ENCODE measurements at places on chromosomes 16 and 17.

DNA sequence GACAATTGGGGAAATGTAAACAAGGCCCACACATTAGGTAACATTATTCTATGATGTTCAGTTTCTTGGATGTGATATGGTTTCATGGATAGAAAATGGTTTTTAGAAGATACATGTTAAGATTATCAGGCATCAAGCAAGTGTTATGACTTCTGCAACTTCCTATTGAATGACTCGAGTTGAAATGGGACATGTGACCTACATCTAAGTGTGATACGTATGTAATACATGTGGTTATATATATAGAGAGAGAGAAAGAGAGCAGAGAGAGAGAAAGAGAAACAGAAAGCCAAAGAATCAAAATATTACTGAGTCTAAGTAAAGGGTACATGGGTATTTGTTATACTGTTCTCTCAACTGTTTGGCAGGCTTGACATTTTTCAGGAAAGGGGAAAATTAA, 1.7 kb downstream of the TMEM170A start:
- no peak for DNase-seq

DNA sequence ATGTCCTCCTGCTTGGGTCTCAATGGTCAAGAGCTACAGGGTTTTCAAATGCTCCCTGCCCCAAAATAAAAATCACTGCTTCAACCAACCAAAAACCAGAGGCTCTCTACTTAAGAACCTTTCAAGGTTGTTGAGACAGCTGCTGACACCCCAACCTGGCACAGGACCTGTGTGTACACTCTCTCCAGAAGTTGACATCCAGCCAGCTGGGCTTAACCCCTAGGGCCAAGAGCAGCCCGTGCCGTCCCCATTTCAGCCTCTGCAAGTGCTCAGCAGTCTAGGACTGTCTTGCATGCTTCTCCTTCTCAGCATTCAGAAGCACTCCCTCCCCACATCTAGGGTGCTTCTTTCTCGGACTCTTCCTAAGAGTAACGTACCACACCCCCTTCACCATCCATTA, 59.0 kb upstream of the TRAP1 start:
- DNase-seq: no peak

GRCh38 chr17:7122381-7122780, 7.8 kb upstream of the ASGR2 start:
- DNase-seq: no peak

- DNase-seq: no peak
Observed at GRCh38 chr17:45234641-45235415, 13.1 kb downstream of the FMNL1 start.

- no peak for DNase-seq
Observed at GRCh38 chr17:66690166-66690565, 144.8 kb upstream of the CACNG5 start.

- no peak for DNase-seq
Observed at GRCh38 chr17:40484285-40484972, 17.0 kb downstream of the TNS4 start.

DNA sequence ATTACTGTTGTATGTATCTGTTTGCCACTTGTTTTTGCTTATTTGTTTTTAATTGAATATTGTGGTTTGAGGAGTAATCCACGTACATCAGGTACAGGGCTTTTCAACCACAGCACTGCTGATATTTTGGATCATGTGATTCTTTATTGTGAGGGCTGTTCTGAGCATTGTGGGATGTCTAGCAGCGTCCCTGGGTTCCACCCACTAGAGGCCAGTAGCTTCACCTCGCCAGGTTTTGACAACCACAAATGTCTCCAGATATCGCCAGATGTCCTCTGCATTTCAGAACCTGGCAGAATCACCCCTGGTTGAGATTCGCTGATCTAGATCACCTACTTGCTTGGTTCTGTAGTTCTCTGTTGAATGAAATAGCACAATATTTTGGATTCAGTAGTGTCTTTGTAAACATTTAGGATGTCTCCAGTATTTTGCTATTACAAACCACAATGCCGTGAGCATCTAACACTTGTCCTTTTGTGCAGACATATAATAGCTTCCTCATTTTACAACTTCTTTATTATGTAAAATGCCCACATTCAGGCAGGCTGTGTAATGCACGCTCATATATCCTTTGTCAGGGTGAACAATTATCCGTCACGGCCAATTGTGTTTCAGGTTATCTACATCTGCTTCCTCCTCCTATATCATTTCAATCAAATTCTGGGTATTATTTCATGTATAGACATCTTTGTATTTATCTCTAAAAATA, 380.3 kb downstream of the SNX29 start:
- no peak for DNase-seq

GRCh38 chr17:2770129-2770528, 20.7 kb upstream of the CCDC92B start:
- no peak for DNase-seq

DNA sequence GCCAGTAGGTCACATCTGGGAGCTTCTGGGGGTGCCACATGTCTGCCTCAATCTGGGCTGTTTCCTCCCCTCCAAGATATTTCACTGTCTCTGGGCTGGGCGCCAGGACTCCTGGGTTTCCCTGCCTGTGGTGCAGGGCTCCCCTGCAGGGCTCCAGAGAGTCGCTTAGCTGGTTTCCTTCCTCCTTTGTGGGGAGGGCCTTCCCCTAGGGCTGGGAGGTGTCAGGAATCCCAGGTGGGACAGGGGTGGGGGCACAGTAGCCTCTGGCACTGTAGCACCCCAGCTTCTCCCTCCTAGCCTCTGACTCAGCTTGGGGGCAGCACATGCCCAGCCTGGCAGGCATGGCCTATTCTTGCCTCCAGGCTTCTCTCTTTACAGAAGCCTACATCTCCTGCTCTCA, 2.6 kb downstream of the RARA start:
- no peak for DNase-seq

GRCh38 chr16:1689853-1690252, 11.8 kb downstream of the JPT2 start:
- DNase-seq: no peak

DNA sequence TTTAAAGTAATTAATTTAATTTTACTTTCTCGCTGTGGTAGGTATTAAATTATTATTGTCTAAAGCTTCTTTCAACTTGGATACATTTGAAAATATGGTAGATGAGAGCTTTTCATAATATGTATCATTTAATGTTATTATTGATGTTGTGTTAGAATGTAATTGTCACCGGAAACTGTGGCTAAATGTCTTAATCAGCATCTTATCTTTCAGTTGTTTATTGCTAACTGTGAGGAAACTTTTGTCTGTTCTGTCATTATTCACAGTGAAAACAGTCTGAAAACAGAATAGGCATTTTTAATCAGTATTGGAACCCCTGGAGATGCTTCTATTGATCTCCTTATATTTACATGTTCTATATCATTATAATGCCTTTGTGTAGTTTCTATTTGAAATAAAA, 120.7 kb downstream of the STXBP4 start:
- DNase-seq: no peak

DNA sequence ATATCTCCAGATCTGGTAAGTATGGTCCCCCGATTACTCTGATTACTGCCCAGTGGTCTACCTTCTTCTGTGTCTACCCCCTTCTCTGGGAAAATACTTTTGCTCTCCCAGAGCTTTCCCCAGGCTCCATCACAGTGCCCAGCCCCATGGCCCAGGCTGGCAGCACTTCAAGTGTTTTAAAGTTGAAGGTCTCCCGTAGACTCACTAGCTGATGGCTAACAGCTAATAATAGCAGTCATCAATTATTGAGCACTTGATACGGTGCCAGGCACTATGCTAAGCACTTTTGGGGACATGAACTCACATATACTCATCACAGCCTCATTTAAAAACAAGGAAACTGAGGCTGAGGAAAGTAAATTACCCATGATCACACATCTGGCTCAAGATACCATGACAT, 33.4 kb downstream of the DCUN1D3 start:
- no peak for DNase-seq

GRCh38 chr17:72635034-72635635, 457.4 kb downstream of the SLC39A11 start:
- no peak for DNase-seq

GRCh38 chr17:67253384-67253783, 8.4 kb upstream of the HELZ start:
- DNase-seq: no peak

- DNase-seq: no peak
Observed at GRCh38 chr17:29715680-29716079, 93.0 kb upstream of the CORO6 start.

GRCh38 chr17:50277357-50277754, 3.1 kb downstream of the TMEM92 start:
- DNase-seq: no peak

DNA sequence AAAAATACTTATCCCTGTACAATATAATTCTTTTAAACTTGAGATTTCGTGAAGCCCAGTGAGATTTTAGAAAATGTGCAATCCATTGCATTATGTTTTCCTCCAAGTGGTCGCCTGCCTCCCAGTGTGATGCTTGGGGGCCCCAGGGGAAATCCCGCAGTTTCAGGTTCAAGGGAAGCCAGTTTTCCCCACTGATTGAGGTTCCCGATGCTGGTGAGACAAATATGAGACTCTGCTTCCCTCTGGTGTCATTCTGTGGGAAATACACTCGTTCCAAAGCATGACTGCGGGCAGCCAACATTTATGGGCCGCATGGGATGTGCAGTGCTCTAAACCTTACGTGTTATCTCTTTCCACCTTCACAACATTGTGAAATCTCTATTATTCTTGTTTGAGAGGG, 200.8 kb downstream of the PRKCB start:
- DNase-seq: no peak

DNA sequence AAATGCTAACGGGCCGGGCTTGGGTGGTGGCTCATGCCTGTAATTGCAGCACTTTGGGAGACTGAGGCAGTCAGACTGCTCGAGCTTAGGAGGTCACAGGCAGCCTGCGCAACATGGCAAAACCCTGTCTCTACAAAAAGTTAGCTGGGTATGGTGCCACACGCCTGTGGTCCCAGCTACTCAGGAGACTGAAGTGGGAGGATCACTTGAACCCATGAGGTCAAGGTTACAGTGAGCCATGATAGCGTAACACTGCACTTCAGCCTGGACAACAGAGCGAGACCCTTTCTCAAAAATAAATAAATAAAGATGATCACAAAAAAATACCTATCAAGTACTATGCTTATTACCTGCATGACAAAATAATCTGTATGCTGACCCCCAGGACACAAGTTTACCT, 46.3 kb upstream of the INTS2 start:
- DNase-seq: no peak

GRCh38 chr17:1607971-1608320, 20.7 kb downstream of the SLC43A2 start:
- no peak for DNase-seq

GRCh38 chr16:14121872-14122271, 50.8 kb downstream of the MRTFB start:
- DNase-seq: no peak

GRCh38 chr17:4710693-4711634, 532 bp downstream of the ARRB2 start:
- DNase-seq: no peak

DNA sequence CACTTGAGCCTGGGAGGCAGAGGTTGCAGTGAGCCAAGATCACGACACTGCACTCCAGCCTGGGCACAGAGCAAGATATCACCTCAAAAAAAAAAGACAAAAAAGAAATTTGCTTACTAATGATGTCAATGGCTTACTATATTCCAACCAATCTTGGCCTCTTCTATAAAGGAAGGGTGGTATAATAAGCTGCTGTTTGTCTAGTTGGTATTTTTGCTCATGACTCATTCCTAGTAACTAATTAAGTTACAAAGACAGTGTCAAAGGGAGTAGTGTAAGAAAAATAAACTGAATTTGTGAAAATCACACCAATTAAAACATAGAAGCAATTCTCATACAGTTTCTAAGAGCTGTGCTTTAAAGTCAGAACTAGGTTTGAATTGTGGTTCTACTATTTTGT, 82.5 kb downstream of the NLK start:
- DNase-seq: no peak

GRCh38 chr17:17713839-17714238, 32.6 kb downstream of the RAI1 start:
- DNase-seq: no peak

- DNase-seq: no peak
Observed at GRCh38 chr17:76560877-76561221, 21.0 kb downstream of the PRCD start.

GRCh38 chr16:66469291-66469946, 42.3 kb downstream of the BEAN1 start:
- no peak for DNase-seq

- no peak for DNase-seq
Observed at GRCh38 chr16:11524098-11524760, 62.5 kb downstream of the LITAF start.

DNA sequence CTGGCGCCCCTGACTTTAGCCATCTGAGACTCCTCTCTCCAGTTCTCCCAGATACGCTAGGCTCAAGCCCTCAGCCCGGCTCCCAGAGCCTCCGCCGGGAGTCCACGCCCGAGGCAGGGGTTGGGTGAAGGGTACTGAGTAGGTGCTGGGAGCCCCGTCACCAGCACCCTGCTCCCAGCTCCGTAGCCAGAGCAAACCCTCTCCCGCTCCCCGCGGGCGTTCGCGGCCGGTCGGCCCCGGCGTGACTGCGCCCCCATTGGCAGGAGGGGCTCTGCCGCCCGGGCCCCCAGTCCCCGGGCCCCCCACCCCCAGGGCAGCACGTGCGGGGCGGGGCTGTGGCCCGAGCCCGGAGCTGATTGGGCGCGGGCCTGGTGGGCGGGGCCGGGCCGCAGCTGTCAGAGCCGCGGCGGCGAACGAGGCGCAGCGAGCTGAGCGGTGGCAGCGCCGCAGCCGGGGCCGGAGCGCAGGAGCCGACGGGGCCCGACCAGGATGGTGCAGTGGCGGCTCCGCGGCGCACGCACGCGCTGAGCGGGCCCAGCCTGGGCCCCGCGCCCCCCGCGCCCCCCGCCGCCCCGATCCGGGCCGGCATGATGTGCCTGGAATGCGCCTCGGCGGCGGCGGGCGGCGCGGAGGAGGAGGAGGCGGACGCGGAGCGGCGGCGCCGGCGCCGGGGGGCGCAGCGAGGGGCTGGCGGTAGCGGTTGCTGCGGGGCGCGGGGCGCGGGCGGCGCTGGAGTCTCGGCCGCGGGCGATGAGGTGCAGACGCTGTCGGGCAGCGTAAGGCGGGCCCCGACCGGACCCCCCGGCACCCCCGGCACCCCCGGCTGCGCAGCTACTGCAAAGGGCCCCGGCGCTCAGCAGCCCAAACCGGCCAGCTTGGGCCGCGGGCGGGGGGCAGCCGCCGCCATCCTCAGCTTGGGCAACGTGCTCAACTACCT, at the start of gene SPNS2:
Gene SPNS2, plus strand, starts transcription at position 421 of the 937 bp plus-strand sequence. Its CDS starts 167 bp downstream, at position 588.
- DNase-seq: peak; percentile 57

- DNase-seq: no peak
Observed at GRCh38 chr16:54422569-54422978, 136.0 kb upstream of the IRX3 start.

GRCh38 chr17:7046127-7046724, 2.3 kb upstream of the SLC16A11 start:
- no peak for DNase-seq

- no peak for DNase-seq
Observed at GRCh38 chr17:41544491-41544892, 16.4 kb upstream of the KRT19 start.

DNA sequence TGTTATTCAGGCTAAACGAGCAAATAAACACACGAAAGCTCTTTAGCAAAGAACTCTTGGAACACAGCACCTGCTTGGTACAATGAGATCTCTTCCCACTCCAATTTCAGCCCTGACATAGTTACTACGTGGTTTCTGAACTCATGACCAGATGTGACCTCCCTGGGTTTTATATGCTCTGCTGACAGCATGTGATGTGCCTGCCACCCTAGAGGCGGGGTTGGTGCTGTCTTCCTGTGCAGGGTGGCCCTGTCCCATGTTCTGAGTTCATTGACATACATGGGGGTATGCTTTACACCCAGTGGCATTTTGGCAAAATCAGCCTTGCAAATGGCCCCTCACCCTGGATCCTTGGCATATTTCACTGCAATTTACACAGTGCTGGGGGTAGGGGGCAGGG, 475.3 kb upstream of the ZFHX3 start:
- no peak for DNase-seq
